CD4-positive, alpha-beta T cell treated with Interleukin-1 beta for 1 hour (primary cell): ENCODE measurements at places on chromosomes 3 and 15.

DNA sequence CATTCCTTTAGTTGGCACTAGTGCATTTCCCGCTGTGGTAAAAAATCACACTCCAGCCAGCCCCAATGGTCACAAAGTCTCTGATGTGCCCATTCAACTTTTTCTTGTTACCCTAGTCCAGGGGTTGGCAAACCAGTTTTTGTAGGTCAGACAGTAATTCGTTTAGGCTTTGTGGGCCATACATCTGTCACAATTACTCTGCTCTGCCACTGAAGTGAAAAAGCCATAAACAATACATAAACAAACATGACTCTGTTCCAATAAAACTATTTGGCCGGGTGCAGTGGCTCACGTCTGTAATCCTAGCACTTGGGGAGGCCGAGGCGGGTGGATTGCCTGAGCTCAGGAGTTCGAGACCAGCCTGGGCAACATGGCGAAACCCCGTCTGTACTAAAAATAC, 78.5 kb downstream of the POLR2M start:
- DNase-seq, result no peak

DNA sequence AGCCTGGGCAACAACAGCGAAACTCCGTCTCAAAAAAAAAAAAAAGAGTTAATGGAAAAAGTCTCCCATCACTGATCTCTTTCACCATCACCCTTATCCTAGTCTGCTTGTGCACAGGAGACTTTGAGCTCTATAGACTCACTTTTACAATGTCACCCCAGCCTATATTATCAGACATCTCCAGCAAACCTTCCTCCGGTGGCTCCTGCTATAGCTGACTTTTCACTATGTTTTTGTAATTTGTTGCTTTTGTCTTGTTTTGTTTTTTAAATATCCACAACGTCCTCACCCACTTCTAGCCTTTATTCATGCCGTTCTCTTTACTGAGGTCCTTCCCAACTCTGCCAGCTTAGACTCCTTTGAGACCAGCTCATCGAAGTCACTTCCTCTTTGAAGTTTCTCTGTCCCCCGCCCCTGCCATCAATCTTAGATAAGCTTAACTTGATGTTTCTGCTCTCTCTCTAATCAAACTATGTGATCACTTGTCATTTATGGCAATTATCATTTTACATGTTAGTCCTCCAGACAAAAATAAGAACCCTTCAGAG, 82.7 kb upstream of the CHD2 start:
- DNase-seq, result no peak

GRCh38 chr3:122952520-122952919, 75.0 kb downstream of the SEMA5B start:
- peak; percentile 36 for DNase-seq

DNA sequence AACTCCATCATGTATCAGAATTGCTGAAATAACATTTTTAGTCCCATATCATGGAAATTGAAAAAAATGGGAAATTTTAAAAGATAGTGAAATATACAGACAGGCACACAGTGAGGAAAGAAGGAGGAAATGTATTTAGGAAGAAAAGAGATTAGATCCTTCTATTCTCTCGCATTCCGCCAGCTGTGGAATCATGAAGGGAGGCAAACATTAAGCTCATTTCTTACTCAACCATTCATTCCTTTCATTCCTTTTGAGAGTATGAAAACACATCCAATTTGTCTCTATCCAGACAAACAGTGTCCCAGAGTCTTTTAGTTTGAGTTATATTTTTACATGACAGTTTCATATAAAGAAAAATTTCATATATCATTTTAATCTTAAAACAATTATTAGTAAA, 52.5 kb upstream of the KCNMB2 start:
- no peak for DNase-seq

GRCh38 chr15:61753018-61753710, 307.1 kb downstream of the VPS13C start:
- DNase-seq, result no peak

- DNase-seq, result no peak
Measured at GRCh38 chr3:145899241-145899640, 261.7 kb downstream of the PLOD2 start.

- DNase-seq, result no peak
Measured at GRCh38 chr3:123732447-123732846, 147.6 kb upstream of the HACD2 start.

DNA sequence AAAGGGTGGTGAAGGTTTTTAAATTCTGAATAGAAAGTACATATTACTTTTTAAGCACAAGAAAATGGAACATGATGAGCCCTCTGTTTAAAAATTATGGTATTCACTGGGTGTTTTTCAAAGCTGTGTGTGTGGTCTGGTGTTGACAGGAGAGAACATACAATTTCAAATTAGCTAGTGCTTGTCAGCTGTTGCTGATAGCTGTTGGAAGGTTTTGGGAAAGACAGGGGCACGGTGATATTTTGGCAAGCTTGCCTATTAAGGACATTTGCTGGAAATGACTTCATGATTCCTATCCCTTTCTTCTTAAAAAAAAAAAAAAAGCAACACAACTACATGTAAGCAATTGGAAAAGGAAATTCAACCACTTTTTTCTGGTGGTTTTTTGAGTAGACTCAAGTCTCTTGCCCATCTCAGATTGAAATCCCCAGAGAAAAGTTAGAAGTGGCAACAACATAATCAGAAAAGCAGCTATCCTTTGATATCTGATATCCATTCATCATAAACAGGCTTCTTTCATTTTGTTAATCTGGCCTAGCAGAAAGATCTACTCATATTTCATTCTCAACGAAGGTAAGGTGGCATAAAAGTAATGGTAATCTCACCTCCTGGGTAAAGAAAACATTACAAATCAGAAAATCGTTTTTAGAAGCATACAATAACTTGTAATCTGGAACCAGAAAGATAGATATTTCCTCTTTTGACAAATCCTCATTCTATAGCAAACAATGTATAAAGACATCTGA, 130.0 kb downstream of the RBMS3 start:
- DNase-seq, result no peak

- DNase-seq, result no peak
Measured at GRCh38 chr15:55993804-55994560, 570 bp upstream of the NEDD4 start.

GRCh38 chr15:101033801-101034200, 114.6 kb downstream of the LRRK1 start:
- DNase-seq, result no peak

DNA sequence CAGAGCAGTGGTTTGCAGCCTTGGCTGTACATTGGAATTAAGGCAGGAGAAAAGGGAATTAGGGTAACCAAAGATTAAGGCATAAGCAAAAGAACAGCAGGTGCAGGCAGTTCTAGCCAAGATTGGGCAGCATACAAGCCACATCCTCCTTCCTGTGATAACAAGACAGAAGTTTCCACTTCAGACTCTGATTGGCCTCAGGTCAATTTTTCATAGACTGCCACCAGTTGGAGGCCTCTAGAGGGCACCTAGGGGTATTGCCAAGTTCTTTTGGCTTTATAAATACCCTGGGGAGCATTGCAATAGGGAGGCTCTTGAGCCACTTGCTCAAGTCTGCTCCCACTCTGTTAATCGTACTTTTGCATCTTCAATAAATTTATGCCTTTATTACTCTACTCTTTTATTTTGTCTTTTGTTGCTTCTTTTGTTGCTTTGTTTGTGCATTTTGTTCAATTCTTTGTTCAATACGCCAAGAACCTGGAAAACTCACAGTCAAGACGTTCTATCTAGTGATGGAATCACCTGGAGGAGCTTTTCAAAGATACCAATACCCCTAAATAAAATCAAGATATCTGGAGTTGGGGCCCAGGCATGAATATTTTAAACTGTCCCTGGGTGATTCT, 32.2 kb upstream of the FMN1 start:
- DNase-seq, result peak; percentile 71

DNA sequence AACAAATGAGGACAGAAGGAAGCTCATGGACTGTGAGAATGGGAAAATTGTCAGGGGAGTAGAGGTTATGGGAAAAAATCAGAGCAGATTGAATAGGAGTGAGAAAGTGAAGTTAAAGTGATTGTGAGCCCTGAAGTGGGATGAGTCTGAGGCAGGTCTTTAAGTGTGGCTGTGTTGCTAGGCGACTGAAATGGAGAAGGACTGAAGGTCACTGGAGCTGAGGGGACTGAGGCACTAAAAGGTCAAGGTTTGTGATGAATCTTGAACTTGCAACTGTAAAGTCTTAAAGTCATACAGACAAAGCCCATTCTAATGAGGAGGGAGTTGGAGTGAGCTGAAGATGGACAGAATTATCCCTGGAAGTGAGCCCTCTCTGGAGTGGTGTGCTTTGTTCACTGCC, 518.9 kb downstream of the TUSC7 start:
- no peak for DNase-seq

DNA sequence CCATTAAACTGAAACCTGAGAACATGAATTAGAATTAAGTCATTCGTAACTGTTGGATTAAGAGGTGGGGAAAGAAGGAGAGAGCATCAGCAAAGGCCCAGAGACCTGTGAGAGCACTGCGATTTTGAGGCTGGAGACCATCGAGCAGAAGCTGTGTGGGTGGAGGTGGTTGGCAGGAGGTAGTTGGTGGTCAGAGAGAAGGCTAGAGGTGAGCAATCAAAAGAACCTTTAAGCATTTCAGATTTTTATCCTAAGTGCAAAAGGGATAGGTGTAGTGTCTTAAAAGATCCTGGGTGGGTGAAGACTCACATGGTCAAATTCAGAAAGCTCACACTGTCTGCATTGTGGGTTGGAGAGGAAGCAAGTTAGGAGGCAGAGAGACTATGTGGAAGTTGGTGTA, 65.1 kb upstream of the TEX264 start:
- DNase-seq, result no peak

- DNase-seq, result no peak
Measured at GRCh38 chr15:31973197-31973596, 57.1 kb upstream of the CHRNA7 start.

- DNase-seq, result no peak
Measured at GRCh38 chr15:70875001-70875782, 17.0 kb downstream of the THAP10 start.

DNA sequence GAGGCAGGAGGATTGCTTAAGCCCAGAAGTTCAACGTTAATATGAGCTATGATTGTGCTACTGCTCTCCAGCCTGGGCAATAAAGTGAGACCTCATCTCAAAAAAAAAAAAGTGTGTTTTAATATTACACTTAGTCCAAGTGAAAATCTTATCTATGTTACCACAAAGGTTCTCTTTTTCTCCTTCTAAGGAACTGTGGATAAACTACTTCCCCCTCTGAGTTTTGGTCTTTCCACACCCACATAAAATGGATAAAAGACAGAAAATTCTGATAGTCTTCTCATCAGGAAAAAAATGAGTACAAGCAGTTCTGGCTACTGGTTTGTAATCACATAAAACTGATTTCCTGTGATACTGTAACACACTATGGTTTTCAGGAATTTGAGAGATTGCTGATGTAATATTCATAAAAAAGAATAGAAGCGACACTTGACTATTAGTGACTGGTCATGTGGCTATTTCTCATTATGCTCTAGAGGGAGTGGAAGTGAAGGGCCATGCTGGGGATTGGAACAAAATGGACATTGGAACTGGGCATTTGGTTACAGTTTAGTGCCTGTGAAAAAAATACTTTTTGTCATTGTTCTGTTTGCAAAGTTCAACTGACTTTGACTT, 68.2 kb downstream of the RYR3 start:
- DNase-seq, result no peak

GRCh38 chr15:90221246-90221900, 12.4 kb downstream of the CIB1 start:
- peak; percentile 46 for DNase-seq

DNA sequence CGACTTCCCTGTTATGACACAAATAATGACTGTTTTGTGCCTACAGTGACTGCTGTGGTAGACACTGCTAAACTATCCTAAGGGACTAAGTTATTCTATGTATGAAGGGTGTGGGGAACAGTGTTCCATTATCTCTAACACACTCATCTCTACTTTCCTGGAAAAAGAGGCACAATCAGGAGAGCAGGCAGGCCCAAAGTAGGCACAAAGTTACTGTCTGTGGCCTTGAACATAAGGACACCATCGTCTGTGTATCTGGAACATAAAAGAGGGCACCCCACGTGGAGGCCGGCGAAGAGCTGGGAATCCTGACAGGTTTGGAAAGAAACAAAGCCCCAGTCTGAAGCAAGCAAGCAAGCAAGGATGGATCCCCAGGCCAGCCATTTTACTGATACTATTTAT, 1.5 kb downstream of the ABCC5 start:
- DNase-seq, result no peak

DNA sequence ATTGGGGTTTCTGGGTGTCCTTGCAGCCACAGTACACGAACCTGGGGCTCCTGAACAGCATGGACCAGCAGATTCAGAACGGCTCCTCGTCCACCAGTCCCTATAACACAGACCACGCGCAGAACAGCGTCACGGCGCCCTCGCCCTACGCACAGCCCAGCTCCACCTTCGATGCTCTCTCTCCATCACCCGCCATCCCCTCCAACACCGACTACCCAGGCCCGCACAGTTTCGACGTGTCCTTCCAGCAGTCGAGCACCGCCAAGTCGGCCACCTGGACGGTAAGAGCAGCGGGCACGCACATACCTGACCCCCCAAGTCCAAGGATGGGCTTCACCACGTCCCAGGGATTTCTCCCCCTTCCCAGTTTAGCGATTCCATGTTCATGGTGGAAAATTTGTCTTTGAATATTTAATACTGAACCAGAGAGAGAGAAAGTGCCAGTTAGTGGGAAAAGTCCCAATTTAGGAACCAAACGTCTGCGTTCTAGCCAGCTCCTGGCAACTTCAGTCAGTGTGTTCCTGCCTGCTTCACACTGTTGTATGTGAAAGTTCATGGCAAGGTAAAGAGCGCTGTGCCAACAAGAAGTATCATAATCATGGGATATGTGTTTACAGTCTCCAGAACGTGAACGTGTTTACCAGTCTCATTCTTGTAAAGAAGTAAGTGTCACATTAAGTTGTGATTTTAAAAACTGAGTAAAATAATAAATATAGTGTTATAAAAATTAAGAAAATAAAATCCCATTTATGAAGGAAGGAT, 177.2 kb downstream of the TP63 start:
- DNase-seq, result no peak

GRCh38 chr3:24628523-24629258, 134.0 kb upstream of the THRB start:
- no peak for DNase-seq

GRCh38 chr3:177468331-177468730, 271.0 kb upstream of the TBL1XR1 start:
- no peak for DNase-seq

DNA sequence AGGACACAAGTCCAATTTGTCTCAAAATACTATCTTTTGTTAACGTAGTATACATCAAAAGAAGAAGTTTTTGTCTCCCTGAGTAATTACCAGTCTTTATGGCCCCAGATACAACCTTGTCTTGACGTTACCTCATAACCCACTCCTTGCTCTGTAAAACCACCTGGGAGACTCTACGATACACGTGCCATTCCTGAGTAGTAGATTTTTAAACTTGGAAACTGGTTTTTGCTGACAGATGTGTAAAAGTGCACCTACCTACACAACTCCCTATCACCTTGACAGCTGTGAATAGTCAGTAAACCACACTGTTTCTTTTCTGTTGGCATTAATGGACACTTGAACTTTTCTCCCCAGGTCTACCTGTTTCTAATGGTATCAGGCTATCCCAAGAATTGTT, 51.7 kb upstream of the RARB start:
- DNase-seq, result no peak
